ENCODE measurements at places on chromosomes 7 and 10. TPM values are rescaled to one million over a fixed set of nuclear protein-coding genes. Genes with fewer than 3 reads are reported as not detected.

DNA sequence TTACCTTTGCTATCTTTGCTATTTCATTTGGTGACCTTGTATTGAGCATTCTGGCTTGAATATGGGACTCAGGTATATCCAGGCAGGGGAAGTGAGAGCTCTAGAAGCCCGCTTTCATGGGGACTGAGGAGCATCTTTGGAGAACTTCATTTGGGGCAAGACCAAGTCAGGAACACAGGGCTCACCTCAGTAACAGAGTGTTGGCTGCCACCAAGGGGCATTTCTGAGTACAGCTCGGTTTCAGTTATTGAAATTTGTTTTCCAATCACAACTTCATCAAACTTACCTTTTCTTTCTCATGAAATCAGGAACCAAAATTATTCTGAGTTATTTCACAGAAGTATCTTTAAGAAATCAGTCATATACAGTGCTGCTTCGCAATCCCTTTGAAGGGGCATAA lies 337.2 kb downstream of the C7orf25 start:
- no peak overlapping the region for H3K27ac ChIP-seq
- no peak overlapping the region for H3K4me3 ChIP-seq
- no peaks in the 10 kb centered on the region for H3K27me3 ChIP-seq

- no peaks in the 10 kb centered on the region for H3K36me3 ChIP-seq
- H3K27ac ChIP-seq: peak overlapping the region; percentile 27
- no peaks in the 10 kb centered on the region for H3K27me3 ChIP-seq
- peaks cover 92% of the 10 kb centered on the region for H3K4me1 ChIP-seq
- H3K4me3 ChIP-seq: peak overlapping the region; percentile 47
These were observed 9.1 kb downstream of the MDFIC start for GRCh38 chr7:114930829-114931655.

DNA sequence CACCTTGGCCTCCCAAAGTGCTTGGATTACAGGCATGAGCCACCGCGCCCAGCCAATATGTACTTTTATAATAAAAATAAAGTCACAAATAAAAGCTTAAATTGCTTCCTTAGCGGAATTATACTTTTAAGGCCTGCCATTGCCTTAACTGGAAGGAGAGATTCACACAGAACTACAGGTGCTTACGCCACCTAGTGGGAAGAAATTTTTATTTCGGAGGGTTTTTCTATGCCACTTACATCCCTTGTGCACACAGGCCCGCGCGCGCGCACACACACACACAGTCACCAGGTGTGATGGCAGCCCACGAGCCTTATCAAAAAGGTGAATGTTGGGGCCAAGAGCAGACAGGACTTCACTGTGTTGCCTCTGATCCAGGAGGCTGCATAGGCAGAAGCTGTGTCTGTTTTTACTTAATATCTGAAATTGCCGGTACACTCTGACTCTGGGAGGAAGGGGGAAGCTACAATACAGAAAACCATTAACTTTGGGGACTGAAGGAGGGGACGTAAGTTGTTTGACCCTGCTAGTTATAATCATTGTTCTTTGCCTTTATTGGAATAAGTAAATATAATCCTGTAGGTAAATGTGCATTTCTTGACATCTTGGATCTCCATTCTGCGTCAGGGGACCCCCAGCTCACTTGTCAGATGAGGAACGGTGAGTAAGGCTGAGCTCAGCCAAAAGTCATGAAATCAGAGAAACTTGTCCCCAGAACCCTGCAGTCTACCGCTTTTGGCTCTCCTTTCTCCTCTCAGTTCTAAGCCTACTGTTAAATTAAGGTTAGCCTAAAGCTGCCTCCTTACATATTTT lies 87.1 kb downstream of the SLC16A9 start:
- H3K27me3 ChIP-seq: no peaks in the 10 kb centered on the region
- no peak for DNase-seq
- no peaks in the 10 kb centered on the region for H3K36me3 ChIP-seq
- H3K4me1 ChIP-seq: no peaks in the 10 kb centered on the region

DNA sequence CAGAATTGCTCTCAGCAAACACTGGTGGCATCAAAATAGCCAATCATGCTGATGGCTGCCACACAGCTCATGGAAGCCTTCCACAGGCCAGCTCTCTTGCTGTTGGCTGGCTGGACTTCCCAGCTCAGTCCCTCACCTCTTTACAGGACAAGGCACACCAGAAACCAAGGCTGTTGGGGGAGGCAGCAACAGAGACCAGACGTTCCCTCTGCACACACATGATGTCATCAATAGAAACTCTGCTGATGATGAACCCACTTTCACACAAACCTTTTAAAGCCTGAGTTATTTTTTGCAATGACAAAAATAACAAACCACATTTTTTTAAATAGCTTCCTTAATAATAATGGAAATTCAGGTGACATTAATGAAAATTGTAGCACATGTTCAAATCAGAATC lies 300.9 kb upstream of the C7orf33 start:
- no peaks in the 10 kb centered on the region for H3K27me3 ChIP-seq
- no peak for DNase-seq

- no peak overlapping the region for H3K27ac ChIP-seq
- H3K27me3 ChIP-seq: peaks cover 12% of the 10 kb centered on the region
- no peak overlapping the region for H3K4me3 ChIP-seq
- peaks cover 5% of the 10 kb centered on the region for H3K4me1 ChIP-seq
These were observed 32.0 kb upstream of the MXI1 start for GRCh38 chr10:110175406-110175805.

DNA sequence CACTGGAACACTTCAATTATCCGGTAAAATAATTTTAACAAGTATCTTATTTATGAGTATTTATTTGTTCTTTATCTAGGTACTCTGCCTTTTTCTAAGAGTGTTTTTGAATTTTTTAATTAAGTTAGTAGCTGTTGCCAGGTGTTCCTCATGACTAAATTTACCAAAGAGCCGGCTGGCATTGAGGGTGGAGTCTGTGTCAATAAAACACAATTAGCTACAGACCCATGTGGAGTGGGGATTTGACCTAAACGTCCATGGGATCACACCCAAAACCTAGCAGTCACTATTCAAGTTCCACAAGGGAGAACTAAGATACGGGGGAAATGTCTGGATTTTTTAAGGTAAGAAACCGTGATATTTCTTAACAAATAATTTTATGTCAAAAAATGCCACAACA lies 9.8 kb downstream of the SLC16A12 start:
- H3K27me3 ChIP-seq: no peaks in the 10 kb centered on the region
- H3K36me3 ChIP-seq: no peaks in the 10 kb centered on the region
- DNase-seq: no peak
- no peak overlapping the region for H3K27ac ChIP-seq
- H3K4me3 ChIP-seq: no peak overlapping the region
- no peaks in the 10 kb centered on the region for H3K4me1 ChIP-seq

PNLIPRP1 gene
- total RNA-seq: not detected

MRLN gene
- not detected for total RNA-seq

Measured in CD8-positive, alpha-beta memory T cell (primary cell).